Frontal cortex (tissue), 4 donors: ENCODE measurements at places on chromosomes 12 and 14. TPM values are rescaled to one million over a fixed set of nuclear protein-coding genes. Genes with fewer than 3 reads are reported as not detected.

The TMEM19 gene
- total RNA-seq: 69.7 TPM

The CDH24 gene
- 9.4 TPM for total RNA-seq

The SSPN gene
- 4.1 TPM for total RNA-seq

DNA sequence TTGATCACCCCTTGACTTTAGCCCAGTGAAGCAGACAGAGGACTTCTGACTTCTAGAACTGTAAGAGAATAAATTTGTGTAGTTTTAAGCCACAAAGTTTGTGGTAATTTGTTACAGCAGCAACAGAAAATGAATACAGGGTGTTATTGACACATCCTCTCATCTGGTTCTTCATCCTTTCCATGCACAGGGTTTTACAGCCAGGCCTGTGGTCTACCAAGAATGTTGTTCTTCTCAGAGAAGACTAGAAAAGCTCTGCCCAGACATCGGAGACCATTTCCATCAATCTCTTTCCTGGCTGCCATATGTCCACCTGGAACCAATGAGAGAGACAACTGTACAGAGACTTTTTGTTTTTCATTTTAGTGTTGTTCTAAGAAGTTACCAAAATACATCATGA, 308.2 kb upstream of the AMIGO2 start:
- no peak for DNase-seq

GRCh38 chr12:127237151-127237550, 1029.8 kb upstream of the TMEM132C start:
- DNase-seq: no peak

DNA sequence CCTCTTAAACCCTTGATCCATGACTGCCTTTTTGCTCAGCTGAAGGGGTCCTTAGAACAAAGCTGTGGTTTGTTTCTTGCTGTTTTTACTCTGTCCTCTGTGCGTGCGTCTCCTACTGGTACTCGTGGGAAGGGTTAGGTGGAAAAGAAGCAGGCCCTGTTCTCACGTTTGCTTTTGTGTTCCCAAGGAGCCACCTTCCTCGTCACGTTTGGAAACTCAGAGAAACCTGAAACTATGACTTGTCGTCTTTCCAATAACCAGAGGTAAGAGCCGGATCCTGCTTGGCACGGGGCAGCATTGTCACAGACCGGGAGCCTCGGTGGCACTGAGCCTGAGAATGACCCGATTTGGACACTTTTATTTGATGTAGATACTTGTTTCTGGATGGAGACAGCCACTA, 13.1 kb downstream of the ZFYVE21 start:
- no peak for DNase-seq

DNA sequence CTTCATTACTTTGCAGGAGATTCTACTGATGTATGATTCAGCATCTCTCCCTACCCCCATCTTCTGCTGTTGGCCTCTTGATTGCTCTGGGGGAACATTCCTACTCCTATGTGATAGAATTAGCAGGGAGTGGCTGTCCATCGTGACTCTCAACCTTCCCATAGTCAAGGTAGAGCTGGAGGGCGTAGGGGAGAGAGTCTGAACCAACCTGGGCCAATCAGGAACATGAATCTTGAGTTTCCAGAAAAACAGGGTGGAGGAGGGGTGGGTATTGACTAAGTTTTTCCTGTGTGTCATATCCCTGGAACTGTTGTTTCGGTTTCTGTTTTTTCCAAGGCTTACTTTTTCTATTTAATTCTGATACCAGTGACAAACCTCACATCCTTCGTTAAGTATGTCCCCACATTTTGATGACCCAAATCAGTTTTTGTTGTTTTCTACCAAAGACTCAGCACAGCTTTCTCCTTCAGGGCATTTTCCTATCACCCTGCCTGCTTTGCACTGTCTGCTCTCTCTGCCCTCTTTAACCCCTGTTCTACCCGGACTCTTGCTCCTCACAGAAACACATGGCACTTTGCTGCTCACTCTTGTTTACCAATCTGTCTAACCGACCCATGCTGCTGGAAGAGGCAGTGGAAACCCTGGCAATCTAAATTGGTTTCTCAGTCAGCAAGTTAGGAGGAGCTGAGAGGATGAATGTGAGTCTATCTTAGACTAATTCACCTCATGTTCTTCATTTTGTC, 1428.3 kb downstream of the AACS start:
- no peak for DNase-seq
